Eye (tissue), 1 donor: ENCODE measurements at places on chromosomes 5 and 9.

DNA sequence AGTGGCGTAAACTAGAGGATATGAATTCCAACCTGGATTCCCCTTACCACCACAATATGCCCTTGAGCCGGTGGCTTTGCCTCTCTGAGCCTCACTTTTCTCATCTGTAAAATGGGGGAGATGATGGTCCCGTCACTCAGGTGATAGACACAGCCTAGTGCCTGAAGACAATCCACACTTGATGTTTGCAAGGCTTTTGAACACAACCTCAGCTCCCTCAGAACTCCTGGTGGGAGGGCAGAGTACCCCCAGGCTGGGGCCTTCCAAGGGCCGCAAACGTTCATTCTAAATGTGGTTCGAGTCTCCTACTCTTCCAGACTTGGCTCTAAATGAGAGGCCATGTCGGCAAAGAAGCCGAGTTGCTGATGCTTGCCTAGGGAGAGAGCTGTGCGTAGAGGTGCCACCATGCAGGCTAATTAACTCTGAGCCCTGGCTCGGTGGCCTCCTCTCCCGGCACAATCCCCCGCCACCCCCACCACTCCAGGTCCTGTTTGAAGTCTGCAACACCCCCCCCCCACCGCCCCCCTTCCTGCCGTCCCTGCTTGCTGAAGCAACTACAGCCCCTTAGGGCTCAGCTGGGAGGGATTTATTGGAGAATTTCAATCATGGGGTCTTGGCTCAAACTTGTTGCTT is 97.7 kb upstream of the LMX1B start:
- DNase-seq, result no peak

GRCh38 chr5:54616518-54617220 is 99.1 kb downstream of the SNX18 start:
- no peak for DNase-seq

DNA sequence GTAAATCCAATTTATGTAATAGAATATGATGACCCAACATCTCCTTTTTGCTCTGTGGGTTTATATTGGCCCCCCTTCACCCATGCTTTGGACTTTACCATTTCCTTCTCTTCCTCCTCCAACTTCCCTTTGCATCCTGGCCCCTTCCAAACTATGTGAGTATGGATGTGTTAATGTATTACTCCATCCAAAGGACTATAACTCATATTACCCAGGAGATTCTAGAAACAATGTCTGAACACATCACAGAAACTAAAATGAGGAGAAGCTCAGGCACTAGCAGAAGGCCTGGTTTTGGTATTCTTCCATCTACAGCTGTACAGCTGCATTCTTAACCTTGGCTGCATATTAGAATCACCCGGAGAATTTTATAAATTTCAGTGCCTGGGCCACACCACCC is 110.7 kb downstream of the PDE4D start:
- DNase-seq, result no peak

DNA sequence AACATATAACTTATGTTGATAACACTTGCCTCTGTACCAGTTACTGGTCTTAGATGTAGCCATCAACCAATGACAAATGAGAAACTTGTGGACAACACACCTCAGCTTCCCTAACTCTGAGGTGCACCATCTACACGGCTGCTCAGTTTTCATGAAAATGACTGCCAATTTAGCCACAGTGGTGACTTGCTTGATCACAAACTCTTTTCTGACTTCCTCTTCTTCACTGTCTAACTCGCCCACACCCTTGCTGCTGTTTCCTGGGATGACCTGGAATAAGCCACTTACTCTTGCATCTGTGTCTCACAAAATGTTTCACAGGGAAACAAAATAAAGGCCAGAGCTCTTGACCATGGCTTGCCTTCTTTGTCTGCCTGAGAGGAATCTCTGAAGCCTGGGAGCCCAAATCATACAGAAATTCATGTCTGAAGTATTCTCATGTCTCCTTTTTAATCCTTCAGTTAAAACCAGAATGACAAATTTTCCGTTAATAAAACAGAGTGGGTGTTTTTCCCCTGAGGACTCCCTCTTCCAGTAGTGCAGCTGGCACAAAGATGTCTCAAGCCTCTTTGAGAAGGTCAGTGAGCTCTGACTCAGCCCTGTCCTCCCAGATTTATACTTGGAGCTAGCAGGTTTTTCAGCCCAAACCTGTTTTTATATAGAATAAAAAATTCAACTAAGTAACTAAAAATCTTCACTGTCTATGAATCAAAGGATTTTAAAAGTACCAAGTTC is 126.5 kb upstream of the PAM start:
- no peak for DNase-seq

GRCh38 chr9:135985459-135985774 is 24.2 kb upstream of the UBAC1 start:
- no peak for DNase-seq

- DNase-seq, result no peak
Observed at GRCh38 chr9:108100571-108100970, 611.0 kb upstream of the KLF4 start.

DNA sequence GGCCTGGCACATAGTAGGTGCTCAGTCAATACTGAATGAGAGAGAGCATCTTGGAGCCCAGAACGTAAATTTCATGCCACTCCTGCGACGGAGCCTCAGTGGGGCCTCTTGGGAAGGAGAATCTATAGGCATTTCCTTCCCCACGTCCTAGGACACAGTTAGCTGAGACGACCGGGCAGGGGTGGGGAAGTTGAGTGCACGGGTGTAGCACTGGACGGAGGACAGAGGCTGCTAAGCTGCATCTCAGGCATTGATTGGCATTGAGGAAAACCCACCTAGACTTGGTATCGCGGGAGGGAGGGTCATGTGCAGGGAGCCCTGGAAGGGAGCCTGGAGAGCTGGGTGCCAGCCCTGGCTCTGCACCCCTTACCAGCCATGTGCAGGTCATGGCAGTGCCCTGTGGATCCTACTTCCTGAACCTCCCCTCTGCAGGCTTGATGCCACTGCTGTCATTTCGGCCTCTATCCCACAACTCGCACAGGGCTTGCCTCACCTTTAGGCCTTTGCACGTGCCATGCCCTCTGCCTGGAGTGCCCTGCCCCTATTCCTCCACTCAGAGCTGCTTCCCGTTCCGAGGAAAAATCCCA is 25.6 kb downstream of the NEK6 start:
- no peak for DNase-seq
